ENCODE measurements at places on chromosomes 2 and 18.

DNA sequence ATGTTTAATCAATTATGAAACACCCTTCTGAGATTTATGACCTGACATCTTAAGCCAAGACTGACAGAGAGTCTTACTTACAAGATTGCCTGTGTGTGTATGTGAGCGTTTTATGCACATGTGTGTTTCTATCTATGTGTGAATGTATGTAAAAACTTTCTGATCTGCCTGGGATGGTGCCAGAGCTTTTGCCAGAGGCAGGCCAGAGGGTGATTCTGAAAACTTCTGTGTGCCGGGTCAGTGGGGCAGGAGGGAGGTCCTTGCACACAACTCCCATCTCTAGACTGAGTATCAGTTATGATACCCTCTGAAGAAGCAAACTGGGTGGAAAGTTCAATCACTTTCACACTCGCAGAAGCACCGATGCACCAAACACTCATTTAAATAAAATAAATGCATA is 335.0 kb upstream of the NT5C1B start:
- DNase-seq: no peak

GRCh38 chr18:47969816-47970215 is 39.4 kb upstream of the SMAD2 start:
- no peak for DNase-seq

DNA sequence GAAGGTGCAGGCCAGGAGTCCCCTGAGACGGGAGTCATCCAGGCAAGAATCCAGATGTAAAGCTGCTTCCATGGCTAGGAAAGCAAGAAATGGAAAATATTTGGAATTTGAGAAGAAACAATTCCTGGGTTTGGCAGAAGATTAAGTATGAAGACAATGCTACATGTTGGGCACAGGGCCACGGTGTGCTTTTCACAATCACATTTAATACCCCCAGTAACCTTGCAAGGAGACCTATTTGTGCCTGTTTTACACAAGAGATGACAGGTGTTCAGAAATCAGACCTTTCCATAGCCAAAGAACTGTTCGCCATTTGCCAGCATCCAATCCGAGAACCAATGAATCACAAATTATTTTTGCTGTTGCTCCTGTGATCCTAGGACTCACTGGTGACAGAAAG is 50.5 kb downstream of the KCTD1 start:
- DNase-seq: no peak

GRCh38 chr2:138205281-138205680 is 241.0 kb downstream of the HNMT start:
- no peak for DNase-seq

DNA sequence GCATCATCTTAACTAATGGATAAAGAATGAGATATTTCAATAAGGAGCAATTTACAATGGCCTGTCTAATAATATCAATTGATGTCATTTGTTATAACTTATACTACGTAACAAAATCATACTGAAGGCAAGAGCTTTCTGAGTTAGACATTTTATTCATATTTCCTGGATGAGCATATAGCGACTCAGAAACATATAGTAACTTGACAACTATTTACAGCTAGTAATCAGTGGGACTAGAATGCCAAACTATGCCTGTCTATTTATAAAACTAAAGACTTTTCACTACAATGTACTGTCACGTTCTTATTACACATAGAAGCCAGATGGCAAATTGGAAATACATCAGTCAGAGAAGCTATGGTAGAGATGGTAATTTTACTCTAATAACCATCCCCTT is 766.2 kb upstream of the TMEFF2 start:
- DNase-seq: no peak

- no peak for DNase-seq
Observed at GRCh38 chr2:61604433-61604832, 66.3 kb upstream of the XPO1 start.

GRCh38 chr2:39377226-39377939 is 59.7 kb downstream of the MAP4K3 start:
- no peak for DNase-seq

GRCh38 chr2:151793123-151793522 is 35.1 kb downstream of the ARL5A start:
- DNase-seq: no peak

- no peak for DNase-seq
Observed at GRCh38 chr2:100317634-100318033, 4.7 kb downstream of the LONRF2 start.

- no peak for DNase-seq
Observed at GRCh38 chr18:77870894-77871293, 621.2 kb downstream of the GALR1 start.

DNA sequence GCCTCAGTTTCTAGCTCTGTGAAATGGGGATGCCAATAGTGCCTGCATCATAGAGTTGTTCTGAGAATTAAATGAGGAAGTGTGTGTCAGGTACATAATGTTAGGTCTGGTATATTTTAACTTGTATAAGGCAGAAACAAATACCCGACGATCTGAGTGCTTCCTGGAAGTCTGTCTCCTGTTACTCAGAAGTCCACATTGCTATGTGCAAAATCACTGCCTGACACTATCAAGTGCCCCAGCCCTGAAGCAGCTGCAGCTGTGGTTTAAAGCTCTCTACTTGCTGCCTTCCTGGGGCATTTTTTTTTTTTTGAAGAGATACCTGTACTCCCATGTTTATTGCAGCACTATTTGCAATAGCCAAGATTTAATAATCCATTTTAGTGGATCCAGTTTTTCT is 125.3 kb downstream of the SLC4A3 start:
- no peak for DNase-seq

GRCh38 chr2:241675885-241676284 is 10.7 kb downstream of the DTYMK start:
- no peak for DNase-seq

DNA sequence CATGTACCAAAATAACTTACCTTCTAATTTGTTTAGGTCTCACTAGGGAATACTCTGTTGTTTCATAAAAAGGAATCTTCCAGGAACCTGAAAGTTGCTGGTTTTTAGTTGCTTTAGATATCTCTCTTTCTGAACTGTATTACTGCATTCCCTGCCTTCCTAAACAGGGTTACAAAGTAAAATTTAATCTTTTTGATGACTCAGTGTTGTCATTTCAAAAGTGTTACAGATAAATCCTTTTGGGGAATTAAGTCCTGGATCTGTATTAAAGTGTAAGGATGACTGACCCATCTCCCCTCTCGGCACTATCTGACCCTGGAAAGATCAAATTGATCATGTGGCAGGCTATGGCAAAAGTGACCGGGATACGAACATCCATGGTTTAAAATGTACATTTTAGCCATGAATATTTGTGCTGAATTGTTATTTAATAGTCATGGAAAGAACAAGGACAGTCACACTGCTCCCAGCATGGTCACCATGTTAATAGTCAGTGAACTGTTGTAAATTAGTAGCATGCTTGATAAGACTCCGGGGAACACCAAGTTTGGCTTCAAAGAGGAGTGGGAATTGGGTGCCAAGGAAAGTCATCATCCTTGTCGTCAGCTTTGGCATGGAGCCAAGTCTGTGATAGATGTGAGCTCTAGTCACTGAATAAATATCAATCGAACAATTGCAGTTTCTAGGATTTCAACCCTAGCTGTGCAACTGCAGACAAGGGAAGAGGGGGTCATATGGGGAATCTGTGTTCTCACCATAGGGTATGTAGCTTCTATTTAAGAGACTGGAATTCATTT is 4.2 kb downstream of the PLEKHA3 start:
- DNase-seq: peak; percentile 11

DNA sequence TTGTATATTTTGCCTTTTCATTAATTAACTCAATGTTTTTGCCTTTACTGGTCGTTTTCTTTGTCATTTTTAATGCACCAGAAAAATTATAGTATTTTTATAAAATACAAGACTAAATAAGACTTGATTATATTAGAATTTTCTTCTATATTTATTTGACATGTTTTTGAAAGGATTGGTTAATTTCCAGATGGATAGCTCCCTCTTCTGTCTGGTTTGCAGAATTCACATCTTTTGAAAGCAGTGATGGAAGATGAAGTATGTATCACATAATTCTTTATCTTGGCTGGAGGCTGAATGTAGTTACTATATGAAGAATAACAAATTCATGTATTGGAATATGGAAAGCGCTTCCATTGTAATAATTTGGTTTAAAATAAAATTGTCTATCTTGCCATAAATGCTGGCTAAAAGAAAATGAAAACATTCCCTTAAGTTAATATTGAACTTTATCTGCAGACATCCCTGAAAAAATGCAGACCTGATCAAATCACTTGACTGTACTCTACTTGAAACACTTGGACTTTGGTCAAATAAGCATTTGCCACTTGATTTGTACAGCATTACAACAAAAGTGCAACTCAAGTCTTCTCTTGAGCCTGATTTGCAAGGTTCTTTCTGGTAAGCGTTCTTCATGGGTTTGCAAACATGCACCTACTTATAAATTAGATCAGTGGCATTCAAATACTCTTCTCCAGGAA is 86.3 kb upstream of the EFEMP1 start:
- no peak for DNase-seq

DNA sequence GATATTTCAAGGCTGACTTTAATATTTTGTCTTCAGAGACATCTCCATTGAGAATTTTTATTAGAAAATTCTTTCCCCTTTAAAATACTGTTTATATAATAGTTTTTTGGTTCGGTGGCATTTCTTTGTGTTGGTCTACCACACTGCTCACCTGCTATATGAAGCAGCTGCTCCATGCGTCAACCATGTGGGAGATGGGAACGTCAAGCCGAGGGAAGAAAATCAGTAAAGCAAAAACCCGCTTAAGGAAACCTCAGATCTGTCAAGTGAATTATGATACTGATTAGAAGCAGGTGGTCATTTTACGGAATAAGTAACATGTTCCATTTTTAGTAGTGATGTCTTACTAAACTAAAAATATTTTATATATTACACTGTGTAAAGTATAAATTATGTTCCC is 5.6 kb upstream of the TMEM17 start:
- DNase-seq: no peak

DNA sequence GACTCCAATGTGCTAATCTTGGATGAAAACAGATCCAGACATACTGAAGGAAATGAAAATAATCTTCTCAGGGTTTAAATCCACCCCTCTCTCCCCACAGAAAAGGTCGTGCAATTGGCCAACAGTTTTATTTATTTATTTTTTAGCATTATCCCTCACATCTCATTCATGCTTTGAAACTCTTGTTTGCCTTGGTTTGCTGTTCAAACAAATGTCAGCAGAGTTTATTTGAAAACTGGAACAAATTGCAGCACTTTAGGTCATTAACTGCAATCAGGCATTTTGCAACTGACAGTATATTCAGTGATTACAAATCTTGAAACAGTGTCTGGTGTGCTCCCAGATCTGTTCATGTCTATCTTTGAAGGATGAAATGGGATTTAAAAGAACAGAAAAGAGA is 220.6 kb downstream of the SLC4A10 start:
- no peak for DNase-seq

GRCh38 chr2:146295080-146295670 is 1549.7 kb upstream of the ACVR2A start:
- no peak for DNase-seq

Data from caudate nucleus (tissue), 63 donors.